Activated CD8-positive, alpha-beta memory T cell treated with anti-CD3 and anti-CD28 coated beads, Interleukin-2, amount 50 U/mL, for 4 hours (primary cell): ENCODE measurements at places on chromosomes 11 and 22.

DNA sequence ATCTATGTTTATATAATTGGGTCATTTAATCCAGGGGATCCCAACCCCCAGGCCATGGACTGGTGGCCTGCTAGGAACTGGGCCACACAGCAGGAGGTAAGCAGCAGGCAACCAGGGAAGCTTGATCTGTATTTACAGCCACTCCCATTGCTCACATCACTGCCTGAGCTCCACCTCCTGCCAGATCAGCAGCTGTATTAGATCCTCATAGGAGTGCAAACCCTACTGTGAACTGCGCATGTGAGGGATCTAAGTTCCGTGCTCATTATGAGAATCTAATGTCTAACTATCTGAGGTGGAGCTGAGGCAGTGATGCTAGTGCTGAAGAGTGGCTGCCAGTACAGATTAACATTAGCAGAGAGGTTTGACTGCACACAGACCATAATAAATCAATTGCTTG lies 32.8 kb downstream of the MS4A2 start:
- no peak for DNase-seq

DNA sequence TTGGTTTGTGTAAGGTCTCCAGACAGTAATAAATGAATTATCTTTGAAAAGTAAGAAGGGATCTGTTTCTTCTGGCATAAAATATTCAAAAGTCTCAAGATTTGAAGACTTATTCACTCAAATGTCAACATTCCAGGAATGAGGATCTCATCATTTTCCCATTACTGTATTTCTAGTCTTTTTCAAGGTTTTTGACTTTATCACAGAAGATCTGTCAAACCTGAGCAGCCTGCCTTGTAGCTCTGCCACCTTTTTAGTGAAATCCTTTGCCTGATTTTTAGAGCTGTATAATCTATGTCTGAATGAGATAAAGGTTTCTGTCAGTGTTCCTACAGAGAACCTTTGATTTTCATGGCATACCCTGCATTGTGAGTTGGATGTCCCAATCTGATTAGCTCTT lies 4.0 kb downstream of the OR51F2 start:
- DNase-seq: no peak

- DNase-seq: no peak
Measured at GRCh38 chr22:41654322-41654721, 33.2 kb downstream of the XRCC6 start.

- DNase-seq: no peak
Measured at GRCh38 chr22:17132112-17132511, 11.0 kb upstream of the TMEM121B start.

DNA sequence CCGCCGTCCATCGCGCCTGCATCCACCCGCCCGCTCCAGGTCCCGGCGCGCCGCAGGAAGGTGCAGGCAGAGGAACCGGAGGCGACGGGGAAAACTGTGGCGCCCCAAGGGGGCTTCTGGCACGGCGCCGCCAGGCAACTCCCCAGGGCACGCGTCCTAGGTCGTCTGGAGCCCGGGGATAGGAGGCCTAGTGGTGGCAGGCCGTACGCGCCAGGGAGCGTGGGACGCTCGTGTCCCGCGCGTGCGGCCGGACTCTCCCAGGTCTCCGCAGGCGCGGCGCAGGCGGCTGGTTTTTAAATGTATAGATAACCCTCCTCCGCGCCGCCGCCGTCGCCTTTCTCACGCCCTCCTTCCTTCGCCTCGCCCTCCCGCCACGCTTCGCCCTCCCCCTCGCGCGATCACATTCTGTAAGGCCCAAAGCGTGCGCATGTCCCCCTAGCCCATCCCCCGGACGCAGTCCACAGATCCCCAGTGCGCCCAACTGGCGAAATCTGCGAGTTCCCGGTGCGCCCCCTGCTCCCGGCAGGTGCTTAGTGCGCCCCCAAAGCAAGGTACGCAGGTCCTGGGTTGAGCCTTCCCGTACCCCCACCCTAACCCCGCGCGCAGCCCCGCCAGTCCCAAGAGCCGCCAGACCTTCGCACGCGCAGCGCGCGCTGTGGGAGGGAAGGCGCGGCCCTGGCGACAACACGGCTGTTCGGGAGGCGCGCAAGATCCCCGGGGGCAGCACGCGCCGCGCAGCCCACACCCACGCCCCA lies at the start of gene ASCL2:
Gene ASCL2, minus strand, starts transcription at position 267 of the 755 bp plus-strand sequence. Its CDS starts 256 bp downstream, at position 11.
- no peak for DNase-seq
